Activated CD4-positive, alpha-beta T cell treated with anti-CD3 and anti-CD28 coated beads, Interleukin-2, amount 10 ng/mL, durations not matched to agents 7 days and 5 days (primary cell): ENCODE measurements at places on chromosomes 13 and 19. TPM values are rescaled to one million over a fixed set of nuclear protein-coding genes. Genes with fewer than 3 reads are reported as not detected.

GRCh38 chr19:41421314-41421713, 5.9 kb downstream of the B3GNT8 start:
- DNase-seq, result no peak

DNA sequence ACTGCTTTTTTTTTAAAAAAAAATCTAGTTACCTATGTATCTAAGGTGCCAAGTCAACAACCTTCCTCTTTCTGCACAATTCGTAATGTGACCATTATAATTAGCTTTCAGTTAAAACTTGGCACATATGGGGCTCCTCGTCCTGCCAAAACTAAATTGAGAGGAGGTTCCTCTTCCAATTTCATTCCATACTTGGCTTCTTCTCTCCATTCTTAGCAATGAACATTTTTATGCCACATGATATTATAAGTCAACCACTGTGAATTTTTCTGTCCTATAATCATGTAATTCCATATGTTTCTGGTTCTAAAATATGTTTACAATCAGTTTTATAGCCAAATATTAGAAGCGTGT, 177.0 kb downstream of the DCLK1 start:
- DNase-seq, result no peak

- no peak for DNase-seq
Measured at GRCh38 chr19:12975221-12975741, 5.9 kb downstream of the DAND5 start.

GRCh38 chr13:74204602-74205312, 70.6 kb upstream of the KLF12 start:
- no peak for DNase-seq

DNA sequence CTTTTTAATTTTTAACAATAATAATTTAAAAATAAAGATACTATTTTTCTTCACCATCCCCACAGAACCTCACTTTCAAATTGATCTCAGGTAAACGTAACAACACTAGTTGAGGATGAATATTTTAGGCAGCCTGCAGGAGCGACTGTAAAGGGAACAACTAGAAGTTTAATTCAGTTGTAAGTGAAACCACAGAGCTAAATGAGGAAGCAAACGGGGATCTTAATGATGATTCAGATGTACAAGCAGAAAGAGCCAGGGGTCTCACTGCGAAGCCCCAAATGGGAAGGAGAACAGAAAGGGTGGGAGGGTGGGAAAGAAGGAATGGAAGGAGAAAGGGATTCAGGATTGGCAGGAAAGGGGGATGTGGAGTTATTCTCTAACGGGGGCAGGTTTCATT, 54.6 kb upstream of the RAP2A start:
- DNase-seq, result no peak

GRCh38 chr19:362683-363082, 18.1 kb upstream of the MIER2 start:
- no peak for DNase-seq

- no peak for DNase-seq
Measured at GRCh38 chr19:29999490-29999889, 57.5 kb downstream of the URI1 start.

DNA sequence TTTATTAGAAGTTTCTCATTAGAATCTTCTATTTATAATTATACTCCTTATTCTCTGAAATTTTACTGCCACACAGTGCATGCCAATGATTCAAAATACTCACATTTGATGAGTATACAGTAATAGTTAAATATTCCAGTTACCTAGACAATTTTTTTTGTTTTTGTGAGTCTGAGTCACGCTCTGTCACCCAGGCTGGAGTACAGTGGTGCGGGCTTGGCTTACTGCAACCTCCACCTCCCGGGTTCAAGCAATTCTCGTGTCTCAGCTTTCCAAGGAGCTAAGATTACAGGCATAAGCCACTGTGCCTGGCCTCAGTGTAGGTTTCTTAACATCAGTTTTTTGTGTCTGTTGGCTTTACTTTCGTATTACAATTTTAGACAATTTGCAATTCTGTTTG, 87.1 kb downstream of the ZNF486 start:
- no peak for DNase-seq

GRCh38 chr19:33727331-33727998, 69.2 kb upstream of the KCTD15 start:
- DNase-seq, result no peak

DNA sequence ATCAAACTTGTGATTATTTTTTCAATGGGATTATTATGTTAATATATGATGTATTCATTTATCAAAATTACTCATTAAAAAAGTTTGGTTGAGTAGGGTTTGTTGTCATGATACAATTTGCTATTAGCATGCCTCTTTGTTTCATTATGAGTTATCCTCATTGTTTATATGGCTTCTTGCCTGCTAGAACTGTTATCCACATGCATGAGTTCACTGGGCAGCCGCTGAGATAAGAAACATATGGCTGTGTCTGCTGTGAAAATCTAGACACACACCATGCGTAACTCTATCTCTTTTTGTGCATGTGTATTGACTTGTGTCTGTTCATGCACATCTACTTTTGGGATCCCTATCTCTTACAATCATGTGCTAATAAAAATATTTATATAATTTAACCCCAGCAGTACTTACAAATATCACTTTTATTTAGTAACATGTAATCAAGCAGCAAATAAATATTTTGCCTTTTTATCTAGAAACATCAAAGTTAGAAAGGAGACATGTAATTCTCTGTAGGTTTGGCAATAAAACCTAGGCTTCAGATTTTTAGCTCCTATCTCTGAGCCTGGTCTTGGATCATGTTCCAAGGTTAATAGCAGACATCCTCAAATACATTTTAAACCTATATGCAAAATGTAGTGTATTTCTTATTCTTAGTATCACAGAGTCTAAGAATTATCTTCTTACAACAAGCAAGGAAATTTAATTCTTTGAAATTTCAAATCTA, 11.2 kb upstream of the KLF12 start:
- no peak for DNase-seq

GRCh38 chr19:58380662-58381459, at the start of gene ZNF837:
TSS of gene ZNF837 (minus strand) at chr19:58381030. CDS start at chr19:58369332, 11,698 bp downstream.
- peak; percentile 99 for DNase-seq

GRCh38 chr13:57673197-57673596, 41.7 kb downstream of the PCDH17 start:
- no peak for DNase-seq

GRCh38 chr13:31053091-31053490, 108.6 kb downstream of the HSPH1 start:
- no peak for DNase-seq

- no peak for DNase-seq
Measured at GRCh38 chr13:31755803-31756212, 16.5 kb downstream of the RXFP2 start.

DNA sequence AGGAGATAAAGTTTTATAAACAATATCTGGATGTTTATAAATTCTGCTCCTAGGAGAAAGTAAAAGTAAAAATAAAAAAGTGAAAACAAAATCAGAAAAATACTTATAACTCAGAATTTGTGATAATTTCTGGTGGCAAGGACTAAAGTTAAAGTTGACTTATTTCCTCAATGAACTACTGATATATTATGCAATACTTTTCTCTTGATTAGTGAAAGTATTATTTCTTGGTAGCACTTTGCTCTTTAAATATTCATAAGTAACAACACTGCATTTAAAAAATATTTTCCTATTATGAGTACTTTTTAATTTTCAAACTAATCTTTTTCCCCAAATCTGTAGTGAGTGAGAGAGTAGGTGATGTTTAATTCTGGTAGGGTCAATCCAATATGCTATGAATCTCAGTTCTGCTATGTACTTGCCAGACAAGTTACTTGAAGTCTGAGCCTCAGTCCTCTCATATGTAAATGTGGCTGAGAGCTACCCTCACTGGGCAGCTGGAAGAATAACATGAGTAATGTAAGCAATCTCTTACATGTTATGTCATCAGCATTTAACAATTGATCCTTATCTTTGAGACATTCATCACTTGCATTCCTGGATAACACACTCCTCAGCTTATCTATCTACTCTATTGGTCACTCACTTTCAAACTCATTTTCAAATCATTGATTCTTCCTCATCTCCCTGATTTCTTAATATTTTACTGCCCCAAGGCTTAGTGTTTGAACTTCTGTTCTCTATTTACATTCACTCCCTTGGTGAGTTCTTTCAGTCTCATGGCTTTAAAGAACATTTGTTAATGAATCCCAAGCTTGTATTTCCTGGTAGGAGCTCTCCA, 239.0 kb downstream of the RGCC start:
- no peak for DNase-seq

- no peak for DNase-seq
Measured at GRCh38 chr13:33537676-33538075, 252.1 kb upstream of the STARD13 start.

DNA sequence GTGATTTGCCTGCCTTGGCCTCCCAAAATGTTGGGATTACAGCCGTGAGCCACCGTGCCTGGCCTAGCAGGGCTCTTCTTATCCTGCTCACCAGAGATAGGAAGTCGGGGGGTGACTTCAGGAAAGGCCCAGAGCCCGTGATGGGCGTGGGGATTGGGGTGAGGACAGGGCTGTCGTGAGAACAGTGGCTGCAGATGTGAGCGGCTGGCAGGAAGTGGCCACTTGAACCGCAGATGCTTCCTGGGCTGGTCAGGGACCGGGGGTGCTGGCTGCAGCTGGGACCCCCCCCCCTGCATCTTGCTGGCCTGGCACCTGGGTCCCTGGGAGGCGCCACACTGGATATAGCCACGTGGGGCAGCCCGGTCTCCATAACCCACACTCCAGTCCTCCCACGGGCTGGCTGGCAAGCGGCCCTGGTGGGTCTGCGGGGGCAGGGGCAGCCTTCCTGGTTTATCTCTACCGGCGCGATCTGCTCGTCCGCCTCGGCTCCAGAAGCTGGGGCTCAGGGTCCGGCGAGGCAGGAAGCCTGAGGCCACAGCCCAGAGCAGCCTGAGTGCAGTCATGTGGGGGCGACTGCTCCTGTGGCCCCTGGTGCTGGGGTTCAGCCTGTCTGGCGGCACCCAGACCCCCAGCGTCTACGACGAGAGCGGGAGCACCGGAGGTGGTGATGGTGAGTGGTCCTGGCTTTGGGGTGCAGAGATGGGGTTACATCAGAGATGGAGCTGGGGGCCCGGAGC, at the start of gene F2RL3:
Gene F2RL3 (plus strand): TSS at position 371 of the 737 bp plus-strand sequence. CDS start 191 bp downstream, at position 562.
- DNase-seq, result no peak

GRCh38 chr13:85616275-85616674, 182.9 kb downstream of the SLITRK6 start:
- DNase-seq, result no peak

DNA sequence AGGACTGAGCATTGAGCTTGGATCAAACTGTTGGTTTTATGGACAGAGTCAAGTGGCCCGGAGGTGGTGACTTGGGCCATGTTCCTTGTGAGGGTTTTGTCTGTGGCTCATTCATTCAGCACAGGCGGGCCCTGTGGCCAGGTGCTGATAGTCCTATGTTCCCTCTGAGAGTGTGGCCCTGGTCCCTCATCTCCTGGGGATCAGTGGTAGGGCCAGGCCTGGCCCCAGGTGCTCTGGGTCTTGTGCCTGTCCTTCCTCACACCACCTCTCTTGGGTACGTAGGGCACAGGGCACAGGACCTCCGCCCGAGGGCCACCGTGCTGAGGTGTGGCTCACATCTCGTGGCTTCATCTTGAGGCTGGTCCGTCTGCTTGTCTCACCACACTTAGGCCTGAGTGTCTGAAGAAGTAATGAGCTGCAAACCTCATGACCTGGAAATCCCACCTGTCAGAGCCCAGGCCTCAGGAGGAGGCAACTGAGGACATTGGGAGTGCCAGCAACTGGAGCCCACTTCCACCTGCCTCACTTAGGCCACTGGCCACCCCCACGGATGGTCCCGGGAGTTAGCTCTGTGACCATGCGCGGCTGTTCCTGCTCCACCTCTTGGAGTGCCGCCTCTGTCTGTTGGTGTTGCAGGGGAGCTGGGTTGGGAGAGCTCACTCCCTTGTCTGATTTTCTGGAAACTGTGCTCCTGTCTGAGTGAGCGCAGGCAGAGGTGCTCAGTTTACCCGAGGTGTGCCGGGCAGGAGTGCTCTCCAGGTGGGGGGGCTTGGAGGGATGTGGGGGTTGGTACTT, 53.4 kb downstream of the KDM4B start:
- no peak for DNase-seq

- DNase-seq, result peak; percentile 63
Measured at GRCh38 chr19:1503089-1503924, 9.5 kb downstream of the ADAMTSL5 start.

- DNase-seq, result peak; percentile 9
Measured at GRCh38 chr13:38415233-38415632, 65.6 kb downstream of the UFM1 start.

PRTN3 gene
- total RNA-seq, result not detected

SIX5 gene
- total RNA-seq, result 0.64 TPM

DKKL1 gene
- total RNA-seq, result not detected

ANGPTL8 gene
- not detected for total RNA-seq

VSTM2B gene
- not detected for total RNA-seq

LRRC63 gene
- 1.0 TPM for total RNA-seq

FFAR1 gene
- total RNA-seq, result not detected

CYP4F12 gene
- total RNA-seq, result not detected

VSTM1 gene
- not detected for total RNA-seq

CEACAM16 gene
- not detected for total RNA-seq
